ENCODE measurements at places on chromosomes 13 and 19. TPM values are rescaled to one million over a fixed set of nuclear protein-coding genes. Genes with fewer than 3 reads are reported as not detected.

LIPE gene
- total RNA-seq = 6.7 TPM

RABAC1 gene
- total RNA-seq = 359 TPM

CCDC70 gene
- total RNA-seq = 0.40 TPM

PLVAP gene
- 103 TPM for total RNA-seq

FRY gene
- total RNA-seq = 38.7 TPM

ZSCAN4 gene
- 1.1 TPM for total RNA-seq

DENND1C gene
- total RNA-seq = 1.3 TPM

Data from thyroid gland (tissue), 4 donors.